Upper lobe of right lung (tissue), 1 donor: ENCODE measurements at places on chromosomes 1 and 21. TPM values are rescaled to one million over a fixed set of nuclear protein-coding genes. Genes with fewer than 3 reads are reported as not detected.

CITED4 gene
- 23.2 TPM for total RNA-seq

DNA sequence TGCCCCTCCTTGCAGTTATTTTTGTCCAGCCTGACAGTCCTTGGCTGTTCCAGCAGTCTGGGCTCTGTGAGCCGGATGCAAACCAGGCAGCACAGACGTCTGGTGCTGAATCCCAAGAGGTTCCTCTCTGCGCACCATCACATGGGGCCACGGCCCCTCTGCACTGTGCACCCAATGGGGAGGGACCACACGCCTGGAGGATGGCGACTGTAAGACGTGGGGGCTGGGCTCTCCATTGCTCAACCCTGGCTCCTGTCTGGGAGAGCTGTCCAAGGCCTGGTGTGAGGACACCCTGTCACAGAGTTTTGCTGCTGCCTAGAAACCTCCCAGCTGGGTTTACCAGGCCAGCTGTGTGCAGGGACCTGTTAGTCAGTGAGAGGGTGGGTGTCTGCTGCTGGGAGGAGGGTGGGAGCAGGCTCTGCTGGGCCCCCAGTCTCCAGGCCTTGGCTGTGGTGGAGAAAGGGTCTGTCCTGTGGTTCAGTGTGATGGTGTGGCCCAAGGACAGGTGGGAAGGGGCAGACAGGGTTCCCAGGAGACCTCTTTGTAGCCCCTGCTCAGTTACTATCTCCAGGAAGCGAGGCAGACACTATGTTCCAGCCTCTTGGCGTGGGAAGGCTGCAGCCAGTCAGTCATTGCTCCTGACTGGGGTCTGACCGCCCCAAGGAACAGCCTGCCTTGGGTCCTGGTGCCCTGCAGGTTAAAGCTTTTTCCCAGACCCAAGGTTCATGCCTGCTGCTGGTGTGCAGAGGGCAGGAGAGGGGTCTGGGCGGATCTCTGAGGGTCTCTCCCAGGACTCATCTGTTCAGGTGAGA is 13.8 kb downstream of the HEYL start:
- DNase-seq, result peak; percentile 73

DNA sequence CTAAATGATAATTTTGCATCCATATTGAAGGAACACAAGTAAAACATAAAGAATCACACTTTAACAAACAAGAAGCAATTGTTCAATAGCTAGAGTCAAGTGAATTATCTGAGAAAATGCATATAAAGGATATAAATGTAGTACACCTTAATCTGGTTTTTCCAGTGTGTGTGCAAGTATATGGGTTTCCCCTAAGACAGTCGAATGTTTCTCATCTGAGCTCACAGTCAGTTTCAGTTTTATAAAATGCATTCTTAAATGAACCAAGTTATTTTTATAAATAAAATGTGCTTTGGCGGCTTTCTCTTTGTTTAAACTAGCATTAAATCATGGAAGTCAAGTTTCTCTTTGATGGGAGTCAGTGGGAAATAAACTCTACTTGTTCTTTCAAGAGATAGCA is 125.9 kb downstream of the PTPRC start:
- DNase-seq, result no peak

GRCh38 chr1:163664671-163665335 is 343.0 kb downstream of the NUF2 start:
- DNase-seq, result no peak

GRCh38 chr1:155888481-155888880 is 22.7 kb downstream of the RIT1 start:
- DNase-seq, result no peak

- DNase-seq, result no peak
Observed at GRCh38 chr1:25208561-25209222, 23.6 kb downstream of the SYF2 start.

GRCh38 chr1:117559985-117560384 is 45.9 kb upstream of the TENT5C start:
- DNase-seq, result no peak

CELA3A gene
- total RNA-seq, result not detected

PRKCZ gene
- total RNA-seq, result 121 TPM

DNA sequence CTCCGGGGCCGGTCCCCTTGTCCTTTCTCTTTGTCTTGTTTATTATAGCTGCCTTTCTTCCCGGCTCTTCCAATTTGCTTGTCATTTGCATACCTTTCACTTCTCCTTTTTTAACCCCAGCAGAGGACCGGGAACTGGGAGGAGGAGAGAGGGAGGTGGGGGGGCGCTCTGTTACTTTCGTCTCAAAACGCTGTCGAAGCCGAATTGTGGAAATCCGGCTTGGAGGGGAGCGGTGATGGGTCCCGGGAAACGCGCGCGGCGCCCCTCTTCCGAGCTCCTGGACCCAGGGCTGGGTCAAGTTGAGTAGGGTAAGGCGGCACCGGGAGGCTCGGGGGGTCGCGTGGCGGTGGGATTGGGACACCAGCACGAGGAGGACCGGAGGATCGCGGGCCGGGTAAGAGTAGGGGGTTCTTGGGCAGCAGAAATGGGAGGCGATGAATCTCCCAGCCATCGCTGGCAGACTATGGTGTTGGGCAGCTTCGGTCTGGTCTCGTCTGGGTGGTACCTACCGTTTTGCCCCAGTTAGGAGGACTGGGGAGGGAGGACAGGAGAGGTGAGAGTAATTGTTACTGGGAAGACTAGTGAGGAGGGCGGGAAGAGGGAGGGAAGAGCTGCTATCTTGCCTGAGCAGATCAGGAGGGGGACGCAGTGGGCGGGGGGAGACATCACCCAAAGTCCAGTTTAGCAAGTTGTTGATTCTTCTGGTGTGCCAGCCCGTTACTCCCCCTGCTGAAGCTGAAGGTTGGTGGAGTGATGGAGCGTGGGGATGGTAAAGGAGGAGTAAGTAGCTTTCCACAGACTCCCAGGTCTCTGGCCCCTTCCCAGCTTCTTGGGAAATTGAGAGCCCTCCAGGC is 1.5 kb downstream of the PROX1 start:
- no peak for DNase-seq

- DNase-seq, result no peak
Observed at GRCh38 chr1:183303901-183304300, 114.3 kb downstream of the NMNAT2 start.

XCL1 gene
- total RNA-seq, result 0.90 TPM

DNA sequence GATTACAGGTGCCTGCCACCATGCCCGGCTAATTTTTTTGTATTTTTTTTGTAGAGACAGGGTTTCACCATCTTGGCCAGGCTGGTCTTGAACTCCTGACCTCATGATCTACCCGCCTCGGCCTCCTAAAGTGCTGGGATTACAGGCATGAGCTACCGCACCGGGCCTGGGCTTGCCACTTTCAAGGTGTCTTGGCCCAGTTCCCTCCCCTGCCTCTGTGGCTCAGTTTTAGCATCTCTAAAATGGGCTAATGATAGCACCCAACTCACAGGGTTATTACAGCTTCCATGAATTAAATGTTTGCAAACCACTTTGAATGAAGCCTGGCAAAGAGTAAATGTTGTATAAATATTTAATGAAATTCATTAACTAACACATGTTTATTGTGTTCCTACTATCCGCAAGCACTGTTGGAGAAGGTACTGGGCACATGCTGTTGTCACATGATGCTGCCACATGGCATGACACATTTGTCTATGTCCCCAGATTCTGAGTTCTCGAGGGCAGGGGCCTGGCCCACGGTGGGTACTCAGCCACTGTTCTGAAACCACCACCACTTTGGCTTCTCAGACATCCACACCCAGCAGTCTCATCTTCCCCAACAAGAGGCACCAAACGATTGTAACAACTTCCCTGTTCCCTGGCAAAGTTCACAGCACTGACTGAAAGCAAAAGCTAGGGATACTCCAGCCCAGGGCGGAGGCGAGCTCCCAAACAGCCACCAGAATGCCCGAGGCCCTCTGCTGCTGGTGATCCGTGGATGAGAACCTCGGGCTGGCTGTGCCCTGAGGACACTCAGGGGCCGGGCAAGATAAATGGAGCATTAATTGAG is 9.7 kb downstream of the IFFO2 start:
- no peak for DNase-seq

DNA sequence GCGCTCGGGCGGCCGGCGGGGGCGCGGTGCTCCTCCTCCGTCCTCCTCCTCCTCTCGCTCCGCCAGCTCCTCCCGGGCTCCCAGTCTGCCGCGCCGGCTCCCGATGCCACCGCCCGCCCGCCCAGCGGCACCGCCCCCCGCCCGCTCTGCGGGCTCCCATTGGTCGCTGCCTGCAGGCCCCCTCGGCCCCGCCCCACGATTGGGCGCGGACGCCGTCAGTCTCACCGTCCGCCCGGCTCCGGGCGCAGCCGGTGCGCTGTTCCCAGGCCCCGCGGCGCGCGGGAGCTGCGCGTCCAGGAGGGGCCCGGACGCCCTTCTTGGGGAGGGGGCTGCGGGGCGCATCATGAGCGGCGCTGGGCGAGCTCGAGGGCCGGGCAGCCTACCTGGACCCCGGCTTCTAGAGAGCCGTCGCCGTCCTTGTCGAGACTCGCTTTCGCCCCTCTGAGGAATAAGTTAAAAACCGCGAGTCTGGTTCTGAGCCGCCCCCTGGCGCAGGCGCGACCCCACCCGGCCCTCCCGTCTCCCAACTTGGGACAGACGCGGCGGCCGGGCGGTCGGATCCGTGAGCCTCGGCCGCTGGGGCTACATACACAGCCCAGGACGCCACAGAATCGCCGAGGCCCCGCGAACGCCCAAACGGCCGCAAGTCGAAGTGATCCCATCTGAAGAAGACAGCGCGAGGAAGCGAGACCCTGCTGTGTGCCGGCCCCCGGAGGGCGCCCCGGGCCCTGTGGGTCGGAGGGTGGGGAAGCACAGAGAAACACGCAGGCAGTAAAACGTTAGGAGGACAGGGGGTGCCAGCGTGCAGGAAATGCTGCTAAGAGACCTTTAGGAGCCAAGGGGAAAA is at the start of gene SIPA1L2:
Gene SIPA1L2, minus strand, starts transcription at position 87 of the 847 bp plus-strand sequence. CDS start 114,794 bp downstream, outside the sequence.
- peak; percentile 97 for DNase-seq

DNA sequence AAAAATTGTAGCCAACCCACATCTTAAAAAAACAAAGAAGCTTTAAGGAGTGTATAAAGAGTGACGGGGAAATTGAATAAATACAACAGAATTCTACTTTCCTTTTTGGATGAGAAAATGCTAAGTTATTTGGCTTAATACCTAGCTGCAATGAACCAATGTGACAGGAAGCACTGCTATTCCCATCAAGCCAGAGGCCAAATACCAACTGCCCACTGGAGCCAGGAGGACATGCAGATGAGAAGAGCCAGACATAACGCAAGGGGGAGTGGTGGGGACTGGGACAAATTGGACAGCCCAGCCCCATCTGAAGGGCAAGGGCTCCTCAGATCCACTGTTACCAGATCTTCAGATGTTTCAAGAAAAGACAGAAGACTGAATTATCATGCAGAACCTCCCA is 25.7 kb downstream of the DNAJC11 start:
- no peak for DNase-seq
